CD4-positive, alpha-beta T cell treated with Interleukin-15 for 4 hours (primary cell): ENCODE measurements at places on chromosomes 5 and 9.

DNA sequence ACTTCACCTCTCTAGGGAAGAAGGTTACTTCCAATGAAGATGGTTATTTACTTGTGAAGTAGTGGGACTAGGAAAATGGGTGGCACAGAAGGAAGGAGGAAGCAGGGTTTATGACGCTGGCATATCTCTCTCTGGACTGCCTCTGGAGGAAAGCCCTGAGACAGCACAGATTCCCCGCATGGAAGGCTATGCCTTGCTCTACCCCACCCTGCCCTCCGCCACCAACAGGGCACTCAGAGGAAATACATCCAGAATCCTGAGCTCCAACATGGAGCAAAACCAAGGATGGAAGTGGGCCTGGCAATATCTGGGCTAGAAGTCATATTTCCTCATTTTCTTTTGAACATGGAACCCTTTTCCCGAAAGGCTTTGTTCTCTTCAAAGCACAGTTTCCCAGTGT lies 346.9 kb downstream of the ZSWIM6 start:
- no peak for DNase-seq

- DNase-seq: no peak
Measured at GRCh38 chr9:84413301-84413700, 72.7 kb upstream of the SLC28A3 start.

DNA sequence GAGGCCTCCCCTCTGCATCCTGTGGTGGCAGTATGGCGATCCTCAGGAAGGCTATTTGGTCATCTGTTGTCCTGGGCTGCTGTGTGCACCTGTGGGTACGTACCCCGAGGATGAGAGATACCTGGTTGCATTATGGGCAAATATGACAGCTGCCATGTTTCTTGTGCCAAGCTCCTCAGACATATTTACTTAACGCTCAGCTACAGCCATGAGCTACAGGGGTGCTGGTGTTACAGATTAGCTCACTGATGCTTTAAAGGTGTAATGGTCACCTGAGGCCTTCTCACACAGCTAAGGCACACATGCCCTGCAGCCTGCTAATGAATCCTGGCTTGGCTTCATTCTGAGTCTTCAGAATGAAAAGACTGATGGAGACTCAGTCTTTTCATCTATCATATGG lies 12.0 kb downstream of the NDST1 start:
- DNase-seq: no peak

DNA sequence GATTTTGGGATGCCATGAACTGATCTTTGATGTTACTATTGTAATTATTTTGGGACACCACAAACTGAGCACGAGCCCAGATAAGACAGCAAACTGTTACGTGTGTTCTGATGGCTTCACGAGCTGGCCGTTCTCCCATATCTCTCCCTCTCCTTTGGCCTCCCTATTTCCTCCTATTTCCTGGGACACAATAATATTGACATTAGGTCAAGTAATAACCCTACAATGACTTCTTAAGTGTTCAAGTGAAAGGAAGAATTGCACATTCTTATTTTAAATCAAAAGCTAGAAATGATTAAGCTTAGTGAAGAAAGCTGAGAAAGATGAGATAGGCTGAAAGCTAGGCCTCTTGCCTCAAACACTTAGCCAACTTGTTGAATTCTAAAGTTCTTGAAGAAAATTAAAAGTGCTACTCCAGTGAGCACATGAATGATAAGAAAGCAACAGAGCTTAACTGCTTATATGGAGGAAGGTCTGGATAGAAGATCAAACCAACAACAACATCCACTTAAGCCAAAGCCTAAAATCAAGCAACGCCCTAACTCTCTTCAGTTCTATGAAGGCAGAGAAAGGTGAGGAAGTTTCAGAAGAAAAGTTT lies 247.1 kb downstream of the LRRC70 start:
- no peak for DNase-seq

- no peak for DNase-seq
Measured at GRCh38 chr9:130187523-130187846, 15.3 kb downstream of the NCS1 start.

DNA sequence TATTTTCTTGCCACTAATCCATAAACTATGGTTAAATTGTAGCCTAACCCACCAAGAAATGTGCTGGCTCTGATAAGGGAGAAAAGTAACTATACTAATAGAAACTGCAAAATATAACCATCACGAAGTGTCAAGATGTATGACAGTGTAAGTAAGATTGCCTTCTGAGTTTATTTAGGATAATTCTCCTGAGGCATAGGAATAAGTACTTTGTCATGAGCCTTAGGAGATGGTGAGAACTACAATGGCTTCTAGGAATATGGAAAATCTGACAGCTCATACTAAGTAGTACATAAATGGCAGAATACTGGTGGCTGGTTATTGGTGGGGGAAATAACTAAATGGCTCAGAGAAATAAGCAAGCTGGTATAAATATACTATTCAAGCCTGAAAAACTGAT lies 543.9 kb downstream of the PRR16 start:
- DNase-seq: no peak

DNA sequence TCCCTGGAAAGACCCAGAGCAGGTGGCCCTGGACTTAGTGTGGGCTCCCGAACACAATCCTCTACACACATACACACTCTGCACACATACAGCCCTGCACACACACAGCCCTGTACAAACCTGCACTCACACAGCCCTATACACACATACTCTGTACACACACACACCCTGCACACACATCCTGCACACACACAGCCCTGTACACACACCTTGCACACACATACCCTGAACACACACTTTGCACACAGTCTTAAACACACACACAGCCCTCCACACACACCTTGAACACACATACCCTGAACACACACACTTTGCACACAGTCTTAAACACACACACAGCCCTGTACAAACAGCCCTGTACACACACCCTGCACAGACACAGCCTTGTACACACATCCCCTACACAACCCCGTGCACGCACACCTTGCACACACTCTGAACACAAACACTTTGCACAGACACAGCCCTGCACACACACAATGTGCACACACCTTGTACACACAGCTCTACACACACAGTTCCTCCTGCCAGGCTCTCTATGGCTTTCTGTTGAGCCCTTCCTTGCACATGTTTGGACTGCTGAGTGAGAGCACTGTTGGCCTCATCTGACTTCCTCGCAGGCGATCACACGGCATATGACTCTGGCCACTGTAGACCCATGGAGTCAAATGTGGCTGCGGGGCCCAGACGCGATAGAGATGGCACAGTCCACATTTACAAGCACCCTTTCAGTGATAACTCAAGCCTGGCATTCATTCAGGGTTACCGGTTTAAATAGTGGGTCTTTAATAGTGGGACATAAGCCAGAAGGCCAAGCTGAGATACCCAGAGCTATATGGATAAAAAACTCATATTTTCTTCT lies 245.7 kb upstream of the IRX1 start:
- DNase-seq: no peak

DNA sequence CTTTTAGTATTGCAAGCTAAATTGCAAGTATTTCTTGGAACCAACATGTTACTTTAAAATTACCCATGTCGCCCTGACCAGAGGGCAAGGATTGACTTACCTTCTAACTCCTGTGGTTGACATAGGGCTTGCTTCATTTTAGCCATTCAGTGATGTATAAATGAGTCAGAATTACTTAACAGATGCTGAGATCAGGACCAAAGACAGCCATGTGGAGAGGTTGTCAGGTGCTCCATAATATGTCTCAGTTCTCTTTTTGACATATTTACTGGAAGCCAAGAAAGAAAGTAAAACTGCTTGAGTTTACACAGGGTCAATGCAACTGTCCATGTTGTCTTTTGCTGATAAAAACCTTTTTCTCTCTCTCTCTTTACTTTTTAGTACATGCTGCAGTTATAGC lies 33.2 kb downstream of the F2RL2 start:
- DNase-seq: no peak

- DNase-seq: no peak
Measured at GRCh38 chr5:76209297-76209696, 126.1 kb downstream of the SV2C start.

- DNase-seq: no peak
Measured at GRCh38 chr9:18437315-18438201, 36.4 kb upstream of the ADAMTSL1 start.

- DNase-seq: no peak
Measured at GRCh38 chr9:33106372-33106771, 29.9 kb upstream of the SMU1 start.

DNA sequence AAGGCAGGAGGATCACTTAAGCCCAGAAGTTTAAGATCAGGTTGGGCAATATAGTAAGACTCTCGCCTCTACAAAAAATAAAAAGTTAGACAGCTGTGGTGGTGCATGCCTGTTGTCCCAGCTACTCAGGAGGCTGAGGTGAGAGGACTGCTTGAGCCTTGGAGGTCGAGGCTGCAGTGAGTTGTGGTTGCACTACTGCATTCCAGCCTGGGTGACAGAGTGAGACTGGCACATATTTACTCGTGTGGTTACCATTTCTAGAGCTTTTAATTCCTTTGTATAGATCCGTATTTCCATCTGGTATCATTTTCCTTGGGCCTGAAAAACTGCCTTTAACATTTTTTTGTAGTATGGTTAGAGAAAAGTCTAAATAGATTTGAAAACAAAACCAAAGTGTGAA lies 7.8 kb downstream of the IL6ST start:
- no peak for DNase-seq

DNA sequence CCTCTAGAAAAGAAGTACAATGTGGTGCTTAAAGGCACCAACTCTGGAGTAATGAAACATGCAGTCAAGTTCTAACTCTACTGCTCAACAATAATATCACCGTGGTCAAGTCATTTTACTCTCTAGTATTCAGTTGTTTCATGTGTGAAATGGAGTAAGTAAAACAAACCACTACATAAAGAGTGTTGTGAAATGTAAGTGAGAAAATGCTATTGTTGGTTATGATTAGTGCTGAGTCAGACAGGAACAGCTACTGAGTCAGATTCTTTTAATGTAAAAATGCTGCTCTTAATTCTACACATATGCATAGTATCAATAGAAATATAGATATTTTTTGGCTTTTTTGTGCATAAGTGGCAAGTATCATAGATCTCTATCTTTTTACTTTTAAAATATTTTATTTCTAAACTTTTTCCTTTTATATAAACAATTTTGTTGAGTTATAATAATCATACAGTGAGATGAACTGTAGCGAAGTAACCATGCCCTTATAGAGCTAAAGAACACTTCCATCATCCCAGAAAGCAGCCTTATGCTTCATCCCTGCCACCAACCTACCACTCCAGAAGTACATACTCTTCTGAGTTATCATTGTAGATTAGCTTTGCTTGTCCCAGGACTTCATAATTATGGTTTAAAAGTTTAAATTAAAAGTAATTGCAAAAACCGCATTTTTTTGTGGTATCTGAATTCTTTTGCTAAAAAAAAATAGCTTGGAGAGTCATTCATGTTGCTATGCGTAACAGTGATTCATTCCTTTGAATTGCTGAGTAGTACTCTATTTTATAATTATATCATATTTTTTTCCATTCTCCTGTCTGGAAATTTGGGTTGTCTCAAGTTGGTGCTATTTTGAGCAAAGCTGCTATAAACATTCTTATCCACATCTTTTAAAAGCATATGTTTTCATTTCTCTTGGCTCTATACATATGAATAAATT lies 548.2 kb upstream of the CLINT1 start:
- no peak for DNase-seq

- no peak for DNase-seq
Measured at GRCh38 chr5:110112348-110112747, 422.6 kb downstream of the MAN2A1 start.

GRCh38 chr9:7186175-7186574 lies 428.4 kb downstream of the KDM4C start:
- no peak for DNase-seq

GRCh38 chr5:165028356-165028755 lies 1522.9 kb downstream of the MAT2B start:
- DNase-seq: no peak

GRCh38 chr9:96100385-96101300 lies 201.3 kb downstream of the HSD17B3 start:
- no peak for DNase-seq

DNA sequence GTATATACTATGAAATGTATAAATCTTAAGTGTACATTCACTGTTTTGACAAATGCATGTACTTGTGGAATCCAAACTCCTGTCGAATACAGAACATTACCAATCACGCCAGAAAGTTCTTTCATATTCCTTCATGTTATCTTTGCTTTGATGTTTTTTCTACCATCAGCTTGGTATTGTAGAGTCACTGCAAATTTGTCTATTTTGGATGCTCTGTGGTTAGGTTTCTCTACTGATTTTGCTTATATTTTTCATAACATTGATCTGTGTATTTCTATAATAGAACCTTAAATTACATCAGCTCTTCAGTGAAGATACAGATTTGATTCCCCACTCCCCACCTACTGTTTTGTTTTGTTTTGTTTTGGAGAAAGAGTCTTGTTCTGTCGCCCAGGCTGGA lies 30.8 kb downstream of the HABP4 start:
- DNase-seq: no peak

- DNase-seq: no peak
Measured at GRCh38 chr5:56988490-56988889, 36.6 kb upstream of the MIER3 start.

- no peak for DNase-seq
Measured at GRCh38 chr5:180464603-180464970, 29.6 kb upstream of the CNOT6 start.

DNA sequence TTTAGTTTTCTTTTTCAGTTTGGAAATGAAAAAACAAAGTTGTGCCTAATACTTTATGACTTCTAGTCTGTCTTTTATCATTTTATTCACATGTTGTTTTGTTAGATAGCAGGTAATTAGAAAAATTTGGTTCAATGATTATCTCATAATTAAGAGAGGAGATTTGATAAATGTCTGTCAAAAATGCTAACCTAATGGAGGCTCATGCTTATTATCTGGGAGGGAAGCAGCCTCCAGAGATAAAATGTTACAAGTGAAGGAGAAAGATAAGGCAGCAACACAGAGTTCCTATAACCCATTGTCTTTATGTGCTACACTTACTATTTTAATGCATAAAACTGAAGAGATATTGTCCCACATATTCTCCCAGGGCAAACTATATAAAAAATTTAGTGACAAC lies 53.5 kb downstream of the SLC27A6 start:
- DNase-seq: no peak

DNA sequence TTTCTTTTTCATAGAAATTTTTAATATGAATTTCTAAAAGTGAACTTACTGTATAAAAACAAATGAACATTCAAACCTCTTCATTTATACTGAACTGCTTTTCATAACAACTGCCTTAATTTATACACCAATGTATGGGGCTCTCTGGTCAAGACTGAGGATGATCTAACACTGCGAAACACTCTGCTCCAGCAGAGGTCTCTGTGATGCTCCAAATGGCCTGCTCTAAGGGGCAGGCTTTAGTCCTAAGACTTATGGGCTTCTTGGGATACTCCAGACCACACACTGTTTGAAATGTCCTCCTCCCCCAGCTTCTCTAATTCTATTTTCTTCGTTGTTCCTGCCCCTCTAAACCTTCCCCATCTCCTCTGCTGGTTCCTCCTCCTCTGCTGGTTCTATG lies 58.5 kb downstream of the LIFR start:
- no peak for DNase-seq

GRCh38 chr5:5887833-5888232 lies 465.4 kb downstream of the ICE1 start:
- DNase-seq: no peak

DNA sequence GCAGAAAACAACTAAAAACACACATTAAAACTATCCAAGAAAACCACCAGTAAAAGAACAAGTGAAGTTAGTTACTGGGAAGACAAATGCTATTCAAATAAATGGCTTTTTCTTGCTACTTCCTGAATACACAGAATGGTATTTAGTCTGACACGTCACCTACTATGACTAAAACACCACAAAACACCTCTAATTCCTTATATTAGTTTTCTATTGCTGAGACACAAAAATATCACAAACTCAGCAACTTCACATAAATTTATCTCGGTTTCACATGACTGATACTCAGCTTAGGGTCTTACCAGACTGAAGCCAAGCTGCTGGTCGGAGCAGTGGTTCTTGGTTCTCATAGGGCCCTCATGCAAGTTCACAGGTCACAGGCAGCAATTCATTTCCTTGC lies 5.4 kb downstream of the DMAC1 start:
- no peak for DNase-seq
